Hematopoietic multipotent progenitor cell treated with erythropoietin and hydrocortisone succinate and interleukin-3 and kit ligand, for 15 days (in vitro differentiated cells): ENCODE measurements at places on chromosomes 2 and 18.

DNA sequence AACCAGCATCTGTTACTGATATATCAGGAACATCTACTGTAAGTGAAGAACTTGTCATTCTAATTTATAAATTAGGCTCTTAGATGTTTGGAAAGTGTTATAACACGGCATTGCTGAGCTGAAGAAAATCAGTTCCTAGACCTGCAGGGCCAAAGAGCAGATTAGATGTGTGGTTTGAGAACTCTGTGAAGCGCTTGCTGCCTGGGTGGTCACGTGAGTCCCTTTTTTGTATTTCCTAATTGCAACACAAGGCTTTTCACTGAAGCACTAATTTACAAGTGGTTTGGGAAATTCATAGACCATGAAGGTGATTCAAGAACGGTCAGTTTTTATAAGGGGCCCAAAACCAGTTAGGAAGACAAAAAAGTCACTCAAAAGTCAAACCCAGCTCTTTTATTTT lies 106.9 kb upstream of the SP3 start:
- no peak for DNase-seq

DNA sequence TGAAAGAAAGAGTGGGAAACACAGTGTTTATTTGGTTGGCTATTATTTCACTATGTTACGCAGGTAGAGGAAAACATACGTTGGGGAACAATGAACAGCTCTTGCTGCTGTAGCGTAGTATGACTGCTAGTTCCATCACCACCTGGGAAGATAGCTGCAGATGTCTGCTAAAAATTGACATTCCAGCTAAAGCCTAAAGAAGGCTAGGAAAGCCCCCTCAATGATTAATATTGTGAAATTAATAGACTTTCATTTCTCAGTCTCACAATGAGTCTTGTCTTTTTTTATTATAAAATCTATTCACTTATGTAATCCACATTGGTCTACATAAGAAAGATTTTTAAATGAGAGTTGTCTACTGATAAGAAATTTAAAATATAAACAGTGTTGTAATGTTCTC lies 165.7 kb downstream of the CPS1 start:
- no peak for DNase-seq

DNA sequence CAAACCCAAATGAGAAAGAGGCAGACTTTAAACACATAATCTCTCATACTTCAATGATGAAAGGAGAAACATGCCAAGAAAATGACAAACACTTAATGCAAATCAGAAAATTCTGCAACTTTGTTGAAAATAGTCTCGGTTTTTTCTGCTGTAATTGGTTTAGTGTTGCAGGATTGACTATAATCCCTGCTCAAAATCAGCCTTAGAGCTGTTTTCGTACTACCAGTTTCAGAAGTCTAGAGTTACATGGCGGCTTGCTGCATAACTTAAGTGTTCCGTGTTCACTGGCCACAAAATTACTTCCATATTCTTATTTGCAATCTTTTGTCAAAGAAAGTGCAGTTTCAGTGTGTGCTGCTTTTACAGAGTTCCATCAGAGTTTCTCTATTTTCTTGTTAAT lies 48.9 kb upstream of the ITGAV start:
- DNase-seq = no peak

- no peak for DNase-seq
These were observed 14.4 kb downstream of the EFR3B start for GRCh38 chr2:25056098-25056821.

- DNase-seq = no peak
These were observed 522.9 kb upstream of the TNP1 start for GRCh38 chr2:217382794-217383193.

- DNase-seq = no peak
These were observed 27.2 kb downstream of the TMEM177 start for GRCh38 chr2:119706221-119706620.

GRCh38 chr2:104733226-104733943 lies 120.5 kb upstream of the POU3F3 start:
- DNase-seq = peak; percentile 3

DNA sequence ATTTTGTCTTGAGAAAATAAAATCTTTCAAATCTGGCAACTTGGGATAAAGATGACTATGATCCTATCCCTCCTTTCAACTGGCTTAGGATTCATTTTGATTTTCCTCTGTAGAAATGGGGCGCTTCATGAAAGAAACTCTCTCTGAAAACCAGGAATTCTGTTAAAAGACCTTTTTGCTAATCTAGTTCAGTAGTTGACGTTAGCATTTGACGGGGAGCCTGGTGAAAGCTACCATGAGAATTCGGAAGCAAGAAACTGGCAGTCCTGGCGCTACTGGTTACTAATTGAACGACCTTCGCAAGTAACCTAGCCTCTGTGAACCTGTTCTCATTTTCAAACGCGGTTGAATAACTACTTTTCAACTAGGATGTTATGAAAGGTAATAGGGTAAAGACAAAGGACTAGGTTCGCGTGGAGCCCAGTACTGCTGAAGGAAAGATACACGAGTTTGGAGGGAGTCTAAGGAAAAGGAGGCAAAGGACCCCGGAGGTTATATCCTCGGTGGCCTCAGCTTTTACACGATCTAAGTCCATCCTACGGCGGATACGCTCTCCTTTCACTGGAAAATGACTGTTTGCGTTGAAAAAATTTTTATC lies 604 bp upstream of the STK11IP start:
- no peak for DNase-seq

DNA sequence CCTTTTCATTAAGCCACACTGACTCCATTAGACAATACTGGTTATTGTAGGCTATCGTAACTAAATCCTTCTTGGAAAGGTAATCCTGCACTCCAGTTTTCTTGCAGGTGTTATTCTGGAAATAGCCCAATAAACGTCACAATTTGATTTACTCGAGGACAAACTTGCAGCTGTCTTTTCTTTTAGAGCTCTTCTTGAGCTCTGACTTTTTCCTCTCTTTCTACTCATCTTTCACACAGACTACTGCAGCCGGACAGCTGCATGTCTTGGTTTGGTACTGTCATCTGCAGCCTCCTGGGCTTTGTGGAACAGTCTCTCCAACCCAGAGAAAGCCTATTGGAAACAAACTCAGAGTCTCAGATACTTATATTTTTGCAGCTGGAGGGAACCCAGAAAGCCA lies 23.0 kb upstream of the MSGN1 start:
- DNase-seq = no peak

GRCh38 chr2:162490761-162491470 lies 147.0 kb downstream of the GCA start:
- DNase-seq = no peak

DNA sequence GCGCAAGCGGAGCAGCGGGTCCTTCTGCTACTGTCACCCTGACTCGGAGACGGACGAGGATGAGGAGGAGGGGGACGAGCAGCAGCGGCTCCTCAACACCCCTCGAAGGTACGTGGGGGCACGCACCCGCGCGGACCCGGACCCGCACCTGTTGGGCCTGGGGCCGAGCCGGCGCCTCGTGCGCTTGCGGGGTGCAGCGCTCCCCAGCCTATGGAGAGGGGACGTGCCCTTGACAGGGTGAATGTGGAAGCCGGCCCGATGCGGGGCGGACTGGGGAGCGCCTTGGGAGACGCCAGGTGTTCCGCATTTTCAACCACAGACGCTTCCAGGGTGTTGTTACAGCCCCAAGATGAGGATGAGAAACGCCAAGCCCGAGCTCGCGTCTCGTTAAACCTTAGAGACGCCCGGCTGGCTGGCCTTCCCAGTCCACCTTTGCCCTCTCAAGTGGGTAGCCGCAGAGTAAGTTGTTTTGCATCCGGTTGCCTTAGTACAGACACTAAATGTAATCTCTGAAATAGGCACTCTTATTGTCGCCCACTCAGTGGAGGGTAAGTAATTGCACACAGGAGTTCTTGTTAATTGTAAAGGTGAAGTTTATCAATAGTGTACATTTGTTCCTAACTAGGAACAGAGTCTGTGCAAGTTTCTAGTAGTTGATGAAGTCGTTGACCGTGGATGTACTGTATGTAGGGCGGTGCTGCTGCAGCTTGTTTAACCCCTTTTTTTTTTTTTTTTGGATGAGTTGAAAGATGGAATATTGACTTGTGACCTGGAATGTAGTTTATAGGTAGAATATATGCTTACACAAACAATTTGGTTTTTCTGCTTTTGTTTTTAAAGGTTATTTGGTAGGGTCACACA lies 815 bp downstream of the GMCL1 start:
- DNase-seq = peak; percentile 20

DNA sequence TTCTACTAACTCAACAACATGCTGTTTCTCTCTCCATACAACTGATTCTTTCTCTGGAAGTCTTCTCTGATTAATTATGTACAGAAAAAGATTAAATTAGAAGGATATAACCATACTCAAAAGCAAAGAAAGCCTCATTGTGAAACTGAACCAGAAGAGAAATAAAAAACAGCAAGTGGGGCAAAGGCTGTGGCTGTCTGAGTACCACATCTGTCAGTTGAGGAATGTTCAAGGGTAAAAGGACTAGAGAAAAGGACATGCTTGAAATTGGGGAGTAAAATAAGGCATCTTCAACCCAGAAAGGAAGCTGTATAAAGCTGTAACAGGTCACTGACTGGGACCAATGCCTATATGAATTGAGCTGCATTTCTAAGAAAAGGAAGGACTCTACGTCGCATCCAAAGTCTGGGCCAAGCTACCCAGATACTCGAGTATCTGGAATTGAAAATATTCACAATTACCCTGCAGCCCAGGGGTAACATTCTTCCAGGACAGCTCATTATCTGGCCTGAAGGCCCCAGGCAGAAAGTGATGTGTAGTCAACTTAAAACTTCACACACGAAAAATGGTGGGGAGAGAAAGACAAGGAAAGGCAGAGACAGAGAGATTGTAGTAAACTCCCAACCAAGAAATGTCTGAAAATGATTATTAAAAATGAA lies 356.0 kb upstream of the GALNT5 start:
- no peak for DNase-seq

GRCh38 chr2:3098231-3098630 lies 279.4 kb downstream of the EIPR1 start:
- no peak for DNase-seq

DNA sequence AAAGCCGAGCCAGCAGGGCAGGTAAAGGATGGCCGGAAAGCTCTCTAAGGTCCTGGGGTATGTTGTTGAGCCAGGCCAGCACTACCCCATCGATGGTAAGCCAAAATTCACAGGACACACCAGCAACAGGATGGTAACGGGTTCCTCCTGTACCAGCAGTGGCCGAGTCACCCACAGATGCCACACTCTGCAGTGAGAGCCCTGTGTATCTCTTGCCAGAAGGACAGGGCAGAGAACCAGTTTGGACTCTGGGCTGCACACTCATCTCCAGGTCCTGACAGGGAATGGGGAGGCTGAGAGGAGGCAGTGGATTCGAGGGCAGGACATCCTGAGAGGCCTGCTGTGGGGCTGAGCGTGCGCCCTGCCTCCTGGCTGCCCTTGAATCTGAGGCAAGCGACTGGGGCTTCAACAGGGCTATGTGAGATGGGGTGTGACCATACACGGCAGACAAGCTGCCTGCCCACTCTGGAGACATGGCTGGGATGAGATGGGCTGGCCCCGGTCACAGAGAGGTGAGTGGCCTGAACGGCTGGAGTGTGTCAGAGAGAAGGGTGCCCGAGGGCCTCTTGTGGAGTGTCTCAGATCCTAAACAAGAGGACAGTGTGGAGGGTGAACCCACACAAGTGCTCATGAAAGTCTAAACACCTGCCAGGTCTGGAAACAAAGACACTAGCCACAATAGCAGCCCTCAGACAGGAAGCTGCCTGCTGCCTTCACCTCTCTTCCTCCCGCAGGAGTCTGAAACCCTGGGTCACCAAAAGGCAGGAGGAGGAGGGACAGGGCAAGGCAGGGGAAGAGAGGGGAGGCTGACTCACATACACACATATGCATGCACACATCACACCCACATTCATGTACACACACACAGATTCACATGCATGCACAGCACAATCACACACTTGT lies 182.3 kb downstream of the LOXHD1 start:
- DNase-seq = no peak

GRCh38 chr2:119283873-119284331 lies 60.3 kb downstream of the STEAP3 start:
- DNase-seq = no peak
